ELF-1 (cell line): ENCODE measurements at places on chromosomes 4 and X.

DNA sequence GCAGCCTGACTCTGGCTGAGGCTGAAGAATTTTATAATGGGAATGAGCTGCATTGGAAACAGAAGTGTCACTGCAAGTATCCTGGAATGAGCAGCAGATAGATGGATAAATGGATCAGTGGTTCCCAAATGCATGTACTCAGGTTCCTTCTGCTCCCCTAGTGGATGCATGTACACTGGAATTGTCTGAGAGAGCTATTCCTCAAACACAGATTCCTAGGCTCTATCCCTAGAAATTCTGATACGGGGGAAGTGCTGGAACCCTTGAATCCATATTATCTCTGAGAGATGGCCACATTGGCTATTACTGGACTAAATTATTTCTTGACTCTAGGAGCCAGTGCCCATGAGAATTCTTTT lies 64.8 kb downstream of the TMEM131L start:
- no peak for DNase-seq

DNA sequence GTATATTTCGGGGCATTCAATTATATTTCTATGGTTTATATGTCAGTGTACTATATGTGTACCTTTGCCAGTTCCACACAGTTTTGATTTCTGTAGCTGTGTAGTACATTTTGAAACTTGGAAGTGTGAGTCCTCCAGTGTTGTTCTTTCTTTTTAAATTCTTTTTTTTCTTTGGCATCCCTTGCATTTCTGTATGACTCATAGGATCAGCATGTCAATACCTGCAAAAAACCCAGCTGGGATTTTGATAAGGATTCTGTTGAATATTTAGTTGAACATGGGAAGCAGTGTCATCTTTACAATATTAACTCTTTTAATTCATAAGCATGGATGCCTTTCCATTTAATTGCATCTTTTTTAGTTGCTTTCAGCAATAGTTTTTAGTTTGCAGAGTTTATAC lies 100.0 kb downstream of the SH3BGRL start:
- no peak for DNase-seq

DNA sequence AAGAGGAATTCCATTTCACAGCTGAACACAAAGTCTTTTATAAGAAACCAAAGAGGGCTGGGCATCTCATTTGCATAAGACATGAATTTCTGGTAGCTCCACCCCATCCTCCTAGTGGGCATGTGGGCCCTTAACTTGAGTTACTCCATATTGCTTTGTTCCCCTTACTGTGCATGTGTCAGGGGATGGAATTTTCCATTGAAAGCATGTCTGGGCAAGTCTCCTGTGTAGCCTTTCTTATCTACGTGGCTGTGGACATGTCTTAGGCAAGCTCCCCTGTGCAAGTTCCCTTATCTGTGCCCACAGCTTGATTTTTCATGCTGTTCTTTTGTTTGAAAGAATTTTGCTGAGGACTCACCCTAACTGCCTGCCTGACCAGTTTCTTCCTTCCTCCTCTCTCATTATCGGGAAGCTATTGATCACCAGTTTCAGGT lies 123.5 kb upstream of the JADE1 start:
- no peak for DNase-seq

DNA sequence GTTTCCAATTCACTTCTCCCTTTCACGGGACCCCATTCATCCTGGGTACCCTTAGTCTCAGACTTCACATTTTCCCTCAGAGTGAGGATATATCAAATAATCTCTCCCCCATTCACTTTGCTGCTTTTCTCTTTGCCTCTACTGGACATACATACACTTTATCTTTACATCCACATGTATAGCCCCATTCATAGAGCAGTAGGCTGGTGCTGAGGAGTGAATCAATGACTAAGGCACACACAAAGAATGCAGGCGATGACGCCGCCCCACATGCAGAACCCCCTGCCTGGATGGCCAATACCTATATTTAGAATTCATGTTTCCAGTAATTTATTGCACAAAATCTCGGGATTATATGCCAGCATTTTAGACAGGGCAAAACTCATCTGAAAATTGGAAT lies 554.3 kb upstream of the TENM3 start:
- no peak for DNase-seq

DNA sequence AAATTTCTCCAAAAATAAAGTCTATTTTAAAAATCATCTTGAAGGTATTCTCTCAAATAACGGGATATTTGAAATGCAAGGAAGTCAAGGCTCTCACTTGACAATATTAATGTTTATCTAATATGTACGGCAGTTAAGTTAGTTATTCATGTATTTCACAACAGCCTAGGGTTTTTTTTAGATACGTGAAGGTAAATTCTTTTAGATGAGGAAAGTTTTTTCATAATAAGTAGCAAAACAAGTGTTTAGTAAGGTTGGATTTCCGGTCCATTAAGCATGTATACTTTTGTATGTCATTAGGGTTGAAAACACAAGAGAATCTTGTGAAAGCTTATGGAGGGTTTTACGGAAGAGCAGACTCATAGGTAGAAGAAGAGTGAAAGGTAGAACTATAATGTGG lies 273.3 kb downstream of the ANK2 start:
- no peak for DNase-seq

- DNase-seq: no peak
These were observed 146.0 kb downstream of the TMEM144 start for GRCh38 chr4:158356301-158356700.

DNA sequence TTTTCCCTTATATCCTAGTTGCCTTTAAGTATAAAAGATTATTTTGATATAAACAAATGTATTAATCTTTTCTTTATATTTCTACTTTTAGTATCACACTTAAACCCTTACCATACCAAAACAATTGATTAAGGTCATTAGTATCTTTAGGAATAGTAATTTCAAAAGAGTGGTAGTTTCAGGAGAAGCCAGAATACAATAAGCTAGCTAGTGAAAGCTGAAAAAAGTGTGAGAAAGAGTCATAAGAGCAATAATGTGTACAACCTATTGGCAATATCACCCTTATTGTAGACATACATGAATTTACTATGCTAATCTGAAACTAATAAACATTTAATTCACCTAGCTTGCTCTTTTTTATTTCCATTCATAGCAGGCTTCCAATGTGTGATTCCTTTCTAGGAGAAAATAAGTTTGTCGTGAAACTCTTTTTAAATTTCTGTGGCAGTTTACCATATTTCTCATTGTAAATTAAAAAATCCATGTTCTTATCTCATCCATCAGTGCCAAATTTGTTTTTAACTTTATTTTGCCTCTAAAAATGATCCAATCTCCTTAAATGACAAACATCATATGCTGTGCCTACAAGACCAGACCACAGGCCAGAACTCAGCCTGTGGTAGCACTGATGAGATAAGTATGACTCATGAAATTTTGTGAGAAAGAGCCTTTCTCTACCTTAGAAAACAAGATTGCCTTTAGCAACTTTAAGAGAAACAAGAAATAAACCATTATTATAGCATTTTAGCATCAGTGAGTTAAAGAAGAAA lies 8.1 kb downstream of the NEK1 start:
- DNase-seq: no peak

GRCh38 chr4:139761461-139761860 lies 95.8 kb downstream of the MGST2 start:
- DNase-seq: peak; percentile 53

DNA sequence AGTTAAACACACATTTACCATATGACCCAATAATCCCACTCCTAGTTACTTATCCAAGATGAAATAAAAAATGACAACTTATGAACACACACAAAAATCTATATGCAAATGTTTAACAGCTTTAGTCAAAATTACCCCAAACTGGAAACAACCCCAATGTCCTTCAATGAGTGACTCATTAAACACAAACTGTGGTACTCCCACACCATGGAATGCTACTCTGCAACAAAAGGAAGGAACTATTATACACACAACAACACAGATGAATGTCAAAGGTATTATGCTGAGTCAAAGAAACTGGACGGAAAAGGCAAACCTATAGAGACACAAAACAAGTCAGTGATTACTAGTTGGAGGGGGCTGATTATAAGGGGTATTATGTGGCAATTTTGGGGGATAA lies 40.5 kb downstream of the MED14 start:
- DNase-seq: no peak

GRCh38 chrX:53241558-53241957 lies 16.6 kb upstream of the KDM5C start:
- DNase-seq: no peak

DNA sequence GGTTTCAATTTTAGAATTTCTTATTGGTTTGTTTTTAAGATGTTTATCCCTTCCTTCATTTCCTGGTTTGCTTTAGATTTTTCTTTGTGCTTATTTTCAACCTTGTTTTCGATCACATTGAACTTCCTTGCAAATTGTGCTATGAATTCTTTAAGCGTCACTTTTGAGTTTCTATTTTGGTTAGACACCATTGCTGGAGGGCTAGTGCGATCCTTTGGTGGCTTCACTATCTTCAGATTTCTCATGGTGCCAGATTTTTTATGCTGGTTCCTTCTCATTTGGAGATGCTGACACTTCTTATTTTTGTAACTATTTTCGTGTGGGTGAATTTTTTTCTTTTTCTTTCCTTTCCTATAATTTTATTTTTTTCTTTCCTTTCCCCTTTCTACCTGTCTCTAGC lies 227.2 kb upstream of the HDX start:
- DNase-seq: no peak

DNA sequence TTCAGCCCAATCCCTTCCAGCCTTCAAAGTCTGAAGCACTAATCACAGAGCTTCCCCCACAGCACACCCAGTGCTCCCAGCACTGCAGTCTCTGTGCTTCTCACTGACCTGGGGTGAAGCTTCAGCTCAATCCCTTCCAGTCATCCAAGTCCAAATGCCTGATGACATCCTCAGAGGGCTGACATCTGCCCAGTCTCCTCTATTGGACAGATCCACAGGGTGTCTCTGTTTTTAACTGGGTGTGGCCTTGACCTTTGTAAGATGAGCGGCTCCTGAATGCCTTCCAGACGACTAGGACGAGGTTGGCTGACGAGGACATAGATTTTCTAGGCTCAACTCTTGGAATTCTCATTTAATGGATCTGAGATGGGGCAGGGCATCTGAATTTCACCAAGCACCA lies 7.6 kb upstream of the SLC2A9 start:
- no peak for DNase-seq

GRCh38 chr4:73732759-73733431 lies 7.5 kb upstream of the CXCL8 start:
- DNase-seq: no peak

DNA sequence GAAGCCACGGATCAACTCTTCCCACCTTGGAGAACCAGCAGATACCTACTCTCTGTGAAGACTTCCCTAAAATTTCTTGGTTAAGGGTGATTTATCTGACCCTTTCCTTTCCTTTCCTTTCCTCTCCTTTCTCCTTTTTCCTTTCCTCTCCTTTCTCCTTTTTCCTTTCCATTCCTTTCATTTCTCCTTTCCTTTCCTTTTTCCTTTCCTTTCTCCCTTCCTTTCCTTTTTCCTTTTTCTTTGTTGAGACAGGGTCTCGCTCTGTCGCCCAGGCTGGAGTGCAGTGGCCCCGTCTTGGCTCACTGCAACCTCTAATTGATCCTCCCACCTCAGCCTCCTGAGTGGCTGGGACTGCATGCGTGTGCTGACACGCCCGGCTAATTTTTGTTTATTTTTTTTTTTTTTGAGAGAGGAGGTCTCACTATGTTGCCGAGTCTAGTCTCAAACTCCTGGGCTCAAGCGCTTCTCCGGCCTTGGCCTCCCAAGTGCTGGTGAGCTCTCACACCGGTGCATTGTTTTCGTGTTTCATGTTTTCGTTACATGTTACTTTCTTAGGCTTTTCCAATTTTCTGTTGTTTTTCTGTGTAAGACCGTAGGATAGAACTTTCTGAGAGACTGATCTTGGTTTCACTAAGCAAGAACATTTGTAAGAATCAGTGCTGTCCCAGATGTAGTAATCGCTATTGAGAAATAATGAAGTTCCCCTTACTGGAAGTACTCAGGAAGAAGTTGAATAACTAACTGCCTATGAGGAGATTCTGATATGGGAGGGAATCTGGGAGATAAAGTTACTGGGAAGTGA lies 2.0 kb downstream of the TMEM165 start:
- peak; percentile 25 for DNase-seq

DNA sequence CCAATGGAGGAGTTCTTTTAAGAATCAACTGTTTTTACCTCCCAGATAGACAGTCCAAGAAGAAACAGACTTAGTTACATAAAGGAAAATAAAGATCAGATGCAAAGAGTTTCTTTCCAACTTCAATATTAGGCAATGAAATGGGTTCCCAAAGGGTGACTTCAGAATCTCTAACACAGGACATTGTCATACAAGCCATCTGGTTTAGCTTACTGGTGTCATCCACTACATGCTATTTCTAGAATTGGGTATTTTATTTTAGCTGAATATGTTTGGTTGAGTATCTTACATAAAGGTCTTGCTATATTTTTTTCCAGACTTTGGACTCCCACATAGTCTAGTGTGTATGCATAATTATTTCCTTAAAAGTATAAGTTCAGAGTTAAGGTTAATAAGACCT lies 162.1 kb upstream of the SLC7A11 start:
- DNase-seq: no peak

GRCh38 chr4:70269674-70270073 lies 27.3 kb downstream of the CSN3 start:
- no peak for DNase-seq

GRCh38 chrX:63514569-63515080 lies 163.5 kb upstream of the SPIN4 start:
- no peak for DNase-seq
